ENCODE measurements at places on chromosomes 13 and 19.
A peak's percentile ranks its signal among the peaks of the same experiment; 100 is the strongest.

- DNase-seq: no peak
These were observed 6.8 kb downstream of the PLIN4 start for GRCh38 chr19:4511300-4512054.

DNA sequence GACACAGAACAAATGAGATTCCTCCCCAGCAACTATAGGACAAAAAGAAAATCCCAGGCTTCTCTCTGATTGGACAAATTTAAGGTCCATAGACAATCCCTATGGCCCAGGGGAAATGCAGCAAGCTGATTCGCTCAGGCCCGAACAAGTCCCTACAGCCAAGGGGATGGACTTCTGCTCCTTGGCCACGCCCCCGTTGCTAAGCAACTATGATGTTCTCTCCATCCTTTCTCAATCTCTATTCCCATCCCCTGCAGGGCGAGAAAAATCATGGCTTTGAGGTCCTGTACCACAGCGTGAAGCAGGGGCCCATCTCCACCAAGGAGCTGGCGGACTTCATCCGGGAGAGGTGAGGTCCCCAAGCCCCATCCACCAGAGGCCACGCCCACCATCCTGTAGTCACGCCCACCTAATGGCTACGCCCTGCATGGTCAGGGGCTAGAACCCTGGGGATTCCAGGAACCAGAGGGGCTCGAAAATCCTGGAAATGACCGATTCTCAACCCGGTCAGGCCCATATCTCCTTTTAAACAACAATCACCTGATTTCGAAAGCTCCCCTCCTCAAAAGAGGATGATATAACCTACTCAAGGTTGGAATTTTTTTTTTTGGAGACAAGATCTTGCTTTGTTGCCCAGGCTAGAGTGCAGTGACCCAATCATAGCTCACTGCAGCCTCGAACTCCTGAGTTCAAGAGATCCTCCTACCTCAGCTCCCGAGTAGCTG is 11.4 kb downstream of the FCHO1 start:
- no peak for DNase-seq

DNA sequence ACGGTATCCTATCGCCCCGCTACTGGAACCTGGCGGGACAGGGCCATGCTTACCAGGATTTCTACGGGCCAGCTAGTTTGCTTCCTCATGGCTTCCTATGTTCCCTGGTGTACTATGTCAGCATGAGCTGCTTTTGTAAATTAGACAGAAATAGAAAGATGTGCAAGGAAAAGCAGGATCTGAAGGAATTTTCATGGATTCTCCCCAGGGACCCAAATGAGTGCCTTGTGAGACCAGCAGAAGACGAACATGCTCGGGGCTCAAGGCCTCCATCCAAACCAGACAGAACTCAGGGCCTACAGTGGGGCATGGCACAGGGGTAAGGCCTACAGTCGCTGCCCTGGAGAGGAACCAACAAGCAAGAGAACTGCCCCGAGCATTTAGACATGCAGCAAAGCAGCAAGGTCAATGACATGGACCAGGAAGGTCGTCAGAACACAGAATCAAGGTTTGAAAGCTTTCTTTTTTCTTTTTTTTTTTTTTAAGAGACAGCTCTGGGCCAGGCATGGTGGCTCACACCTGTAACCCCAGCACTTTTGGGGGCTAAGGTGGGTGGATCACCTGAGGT is 17.3 kb downstream of the EPS15L1 start:
- DNase-seq: no peak

GRCh38 chr13:46304546-46304945 is 82.5 kb downstream of the RUBCNL start:
- DNase-seq: no peak

- no peak for DNase-seq
These were observed 109.0 kb upstream of the SOX1 start for GRCh38 chr13:111957913-111958450.

DNA sequence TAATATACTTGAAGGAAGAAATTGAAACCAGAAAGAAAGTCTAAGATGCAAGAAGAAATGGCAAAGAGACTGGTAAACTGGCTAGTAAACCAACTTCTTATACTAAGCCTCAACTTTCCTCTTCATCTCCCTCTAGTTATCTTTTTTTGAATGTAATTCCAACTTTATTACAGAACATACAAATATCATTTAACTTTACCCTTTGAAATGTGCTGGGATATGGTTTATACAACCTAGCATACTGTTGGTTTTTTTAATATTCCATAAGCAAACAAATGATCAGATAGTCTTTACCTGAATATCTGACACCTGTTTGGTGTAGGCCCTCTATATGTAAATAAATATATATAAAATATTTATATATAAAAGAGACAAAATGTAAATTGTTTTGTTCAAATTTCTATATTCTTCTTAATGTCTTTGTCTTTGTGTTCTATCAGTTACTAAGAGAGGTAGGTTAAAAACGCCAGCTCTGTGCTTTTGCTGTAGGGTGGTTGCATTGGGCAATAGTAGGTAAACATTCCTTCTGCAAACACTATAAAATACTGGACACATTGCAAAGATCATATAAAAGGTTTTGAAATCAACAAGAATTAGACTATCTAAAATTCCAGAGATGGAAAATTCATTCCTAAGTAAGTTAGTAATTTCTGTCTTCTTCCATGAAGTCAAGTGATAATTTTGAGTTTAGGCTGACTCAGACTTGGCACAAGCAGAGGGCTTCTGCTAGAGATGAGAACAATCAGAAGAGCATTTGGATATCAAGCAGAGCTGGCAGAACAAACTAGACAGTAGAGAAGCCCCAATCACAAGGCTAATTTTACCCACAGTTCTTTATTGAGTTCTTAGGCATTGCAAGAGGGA is 383.3 kb downstream of the RFC3 start:
- peak; percentile 5 for DNase-seq

- no peak for DNase-seq
These were observed 15.7 kb downstream of the TMEM150B start for GRCh38 chr19:55309448-55309847.

DNA sequence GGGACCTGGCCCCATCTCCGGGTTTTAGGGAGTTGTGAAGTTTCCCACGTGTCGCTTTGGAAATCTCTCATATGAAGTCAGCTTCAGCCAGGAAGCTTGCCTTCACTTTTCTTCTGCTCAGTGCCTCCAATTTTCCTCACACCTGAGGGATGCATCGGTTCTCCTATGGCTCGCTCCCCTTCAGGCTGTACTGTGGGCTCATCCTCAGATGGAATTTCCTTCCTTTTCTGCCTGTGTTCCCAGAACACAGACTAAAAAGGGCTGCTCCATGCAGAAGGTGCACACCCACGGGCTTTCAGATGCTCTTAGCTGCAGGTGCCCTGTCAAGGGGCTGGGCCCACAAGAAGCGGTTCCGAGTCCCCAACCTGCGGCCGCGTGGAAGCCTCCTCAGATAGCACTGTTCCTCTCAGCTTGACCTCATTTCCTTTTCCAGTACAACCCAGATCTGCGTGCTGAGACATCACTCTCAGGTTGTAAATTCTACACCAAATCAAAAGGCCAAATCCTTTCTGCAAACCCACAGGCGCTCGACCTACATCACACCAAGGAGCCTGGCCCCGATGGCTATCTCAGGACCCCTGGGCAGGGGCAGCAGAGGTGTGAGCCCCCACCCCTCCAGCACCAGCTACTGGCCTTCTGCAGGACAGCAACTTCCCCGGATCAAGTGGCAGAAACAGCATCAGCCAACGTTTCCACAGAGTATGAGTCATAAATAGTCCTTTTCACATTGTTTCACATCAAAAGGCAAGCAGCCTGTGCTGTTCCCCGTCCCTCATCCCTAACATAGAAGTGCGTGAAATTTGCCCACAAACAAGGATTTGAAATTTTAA is 275.9 kb downstream of the ZNF536 start:
- DNase-seq: no peak

GRCh38 chr19:4606921-4607678 is 32.2 kb upstream of the TNFAIP8L1 start:
- no peak for DNase-seq

GRCh38 chr19:18712981-18713380 is 29.5 kb downstream of the CRTC1 start:
- DNase-seq: no peak

DNA sequence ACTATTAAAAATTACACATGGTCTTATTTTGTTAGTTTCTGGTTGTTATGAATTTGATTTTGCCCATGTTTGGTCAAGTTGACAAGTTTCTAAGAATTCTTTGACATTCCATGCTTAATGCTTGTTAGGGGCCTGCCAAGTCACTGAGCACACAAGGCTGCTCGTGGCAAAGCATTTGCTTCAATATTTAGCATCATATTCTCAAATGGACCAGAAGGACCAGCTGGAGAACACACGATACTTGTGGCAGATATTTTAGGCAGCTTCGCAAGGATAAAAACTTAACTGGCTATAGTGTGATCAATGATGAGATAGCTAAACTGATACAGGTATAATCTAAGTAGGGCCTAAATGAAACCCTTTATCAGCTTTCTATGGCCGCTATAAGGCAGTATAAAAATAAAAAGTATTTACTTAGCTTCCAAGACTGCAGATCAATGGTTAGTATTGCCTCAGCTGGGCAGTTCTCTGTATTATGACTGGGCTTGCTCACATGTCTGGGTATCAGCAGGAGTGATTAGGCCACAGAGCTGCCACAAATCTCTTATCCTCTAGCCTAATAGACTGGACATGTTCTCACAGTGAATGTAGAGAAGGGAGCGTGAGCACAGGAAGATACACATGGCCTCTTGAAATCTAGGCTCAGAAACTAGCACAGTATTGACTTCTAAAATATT is 155.9 kb upstream of the SPRY2 start:
- no peak for DNase-seq

GRCh38 chr13:29175250-29175873 is 355.2 kb downstream of the MTUS2 start:
- no peak for DNase-seq

GRCh38 chr13:97191615-97192014 is 30.5 kb upstream of the MBNL2 start:
- no peak for DNase-seq

GRCh38 chr13:43278127-43278526 is 254.7 kb downstream of the DNAJC15 start:
- no peak for DNase-seq

DNA sequence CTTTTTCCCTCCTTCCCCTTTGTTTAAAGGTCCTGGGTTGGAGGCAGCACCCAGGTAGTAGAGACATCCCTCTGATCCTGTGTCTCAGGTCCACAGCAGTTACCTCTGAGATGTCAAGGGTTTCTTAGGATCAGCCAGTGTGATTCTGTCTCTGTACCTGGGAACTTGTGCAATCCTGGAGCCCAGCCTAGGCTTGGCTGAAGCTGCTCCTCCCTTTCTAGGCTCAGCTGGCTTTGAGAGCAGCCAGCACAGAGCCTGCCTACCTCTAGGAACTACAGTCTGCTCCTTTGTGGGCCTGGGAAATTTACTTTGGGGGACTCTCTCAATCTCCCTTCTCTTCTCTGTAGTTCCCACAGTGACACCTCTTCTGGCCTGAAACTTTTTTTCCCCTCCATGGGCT is 171.6 kb downstream of the MTUS2 start:
- DNase-seq: no peak

GRCh38 chr19:16428372-16429036 is 43.3 kb downstream of the EPS15L1 start:
- no peak for DNase-seq

- DNase-seq: no peak
These were observed 1.4 kb upstream of the QTRT1 start for GRCh38 chr19:10699650-10700335.
